ENCODE measurements at places on chromosomes 1 and 21. TPM values are rescaled to one million over a fixed set of nuclear protein-coding genes. Genes with fewer than 3 reads are reported as not detected.
A peak's percentile ranks its signal among the peaks of the same experiment; 100 is the strongest.

DNA sequence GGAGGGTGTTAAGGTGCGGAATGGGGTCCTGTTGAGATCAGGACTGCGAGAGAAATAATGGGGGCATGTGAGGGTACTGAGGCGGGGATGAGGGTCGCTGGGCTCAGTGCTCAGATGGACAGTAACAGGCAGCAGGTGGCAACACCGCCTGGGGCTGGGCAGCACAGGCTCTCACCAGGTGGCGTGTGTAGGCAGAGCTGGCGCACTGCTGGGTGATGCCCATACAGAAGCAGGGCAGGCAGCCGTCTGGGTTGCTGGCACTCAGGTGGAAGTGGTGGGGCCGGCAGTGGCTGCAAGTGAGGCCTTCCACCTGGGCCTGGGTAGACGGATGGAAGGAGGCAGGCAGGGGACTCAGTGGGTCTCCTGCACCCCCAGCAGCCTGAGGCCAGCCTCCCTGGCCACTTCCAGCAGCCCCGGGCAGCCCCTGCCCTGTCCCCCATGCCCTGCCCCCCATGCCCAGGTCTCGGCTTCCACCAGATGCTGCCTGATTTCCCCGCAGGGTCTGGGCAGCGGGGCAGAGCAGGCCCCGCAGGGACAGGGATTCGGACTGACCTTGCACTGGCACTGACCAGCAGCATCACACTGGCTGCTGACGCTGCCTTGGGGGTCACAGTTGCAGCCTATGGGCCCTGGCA, 60.5 kb downstream of the LDLRAD2 start:
- no peaks in the 10 kb centered on the region for H3K27me3 ChIP-seq
- no peaks in the 10 kb centered on the region for H3K36me3 ChIP-seq
- DNase-seq = no peak
- H3K4me3 ChIP-seq = no peak overlapping the region

The HCRTR1 gene
- total RNA-seq = not detected

The OR14I1 gene
- not detected for total RNA-seq

GRCh38 chr21:43362321-43362791, 64.6 kb downstream of the SIK1 start:
- H3K4me3 ChIP-seq = peak overlapping the region; percentile 68
- H3K36me3 ChIP-seq = no peaks in the 10 kb centered on the region
- peaks cover 26% of the 10 kb centered on the region for H3K4me1 ChIP-seq

DNA sequence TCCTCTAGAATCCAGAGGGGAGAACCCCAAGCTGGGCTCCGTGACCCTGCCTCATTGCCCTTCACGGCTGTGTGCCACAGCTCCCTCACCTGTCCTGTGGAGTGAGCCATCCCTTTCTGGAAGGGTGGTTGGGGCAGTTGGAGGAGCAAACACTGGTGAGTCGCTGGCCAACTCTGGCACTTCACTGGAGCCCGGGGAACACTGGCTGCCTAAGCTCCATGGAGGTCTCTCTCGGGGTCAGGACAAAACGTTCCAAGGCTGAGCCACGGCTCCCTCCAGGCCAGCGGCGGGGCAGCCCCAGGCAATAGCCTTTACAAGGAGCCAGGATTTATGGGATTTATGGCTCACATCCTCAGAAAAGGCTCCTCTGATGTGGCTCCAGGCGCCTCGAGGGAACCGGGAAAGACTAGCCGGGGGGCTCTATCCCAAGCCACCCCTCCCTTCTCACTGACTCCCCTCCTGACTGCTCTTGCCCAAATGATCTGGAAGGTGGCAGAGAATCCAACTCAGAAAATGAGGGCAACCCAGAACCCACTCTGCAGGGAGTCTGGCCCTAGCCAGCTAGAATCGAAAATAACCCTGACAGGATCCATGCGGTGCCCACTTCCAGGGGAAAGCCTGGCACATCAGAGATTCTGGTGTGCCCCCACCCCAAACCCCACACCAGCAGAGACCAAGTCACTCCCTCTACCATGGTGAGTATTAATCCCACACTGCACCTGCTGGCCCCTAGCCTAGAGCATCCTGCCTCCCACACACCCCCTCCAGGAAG, 75.2 kb downstream of the GLIS1 start:
- no peaks in the 10 kb centered on the region for H3K36me3 ChIP-seq
- H3K27ac ChIP-seq = no peak overlapping the region
- H3K4me3 ChIP-seq = no peak overlapping the region
- no peaks in the 10 kb centered on the region for H3K4me1 ChIP-seq

The CFHR3 gene
- total RNA-seq = not detected

The CRABP2 gene
- total RNA-seq = 0.72 TPM

DNA sequence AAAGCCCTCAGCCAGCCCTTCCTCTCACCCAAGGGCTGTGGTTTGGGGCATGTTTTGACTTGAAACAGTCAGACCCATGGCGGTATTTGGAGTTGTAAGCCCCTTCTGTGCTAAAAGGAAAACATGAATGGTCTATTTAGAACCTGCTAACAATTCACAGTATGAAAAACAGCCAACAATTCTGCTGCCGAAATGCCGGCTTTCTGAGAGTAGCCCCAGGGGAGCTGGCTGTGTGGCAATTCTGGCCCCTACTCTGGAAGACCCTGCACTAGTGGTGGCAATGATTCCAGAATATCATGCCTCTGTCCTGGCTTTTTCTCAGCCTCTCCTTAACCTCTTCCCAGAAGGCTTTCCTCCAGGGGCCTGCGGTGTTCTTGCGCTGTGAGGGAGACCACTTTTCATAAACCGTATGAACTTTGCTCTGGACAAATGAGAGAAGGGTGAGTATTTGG, 118.7 kb downstream of the EDEM3 start:
- no peaks in the 10 kb centered on the region for H3K4me1 ChIP-seq
- no peak overlapping the region for H3K4me3 ChIP-seq
- DNase-seq = no peak
- no peaks in the 10 kb centered on the region for H3K36me3 ChIP-seq

GRCh38 chr1:93908394-93909145, 660 bp downstream of the GCLM start:
- H3K4me1 ChIP-seq = peaks cover 30% of the 10 kb centered on the region
- no peaks in the 10 kb centered on the region for H3K27me3 ChIP-seq
- peak; percentile 59 for DNase-seq
- H3K4me3 ChIP-seq = peak overlapping the region; percentile 82
- no peaks in the 10 kb centered on the region for H3K36me3 ChIP-seq

GRCh38 chr1:99975529-99975928, 5.7 kb downstream of the SLC35A3 start:
- no peak for DNase-seq
- H3K27me3 ChIP-seq = no peaks in the 10 kb centered on the region
- peaks cover 19% of the 10 kb centered on the region for H3K4me1 ChIP-seq
- no peak overlapping the region for H3K27ac ChIP-seq

The OR2L13 gene
- total RNA-seq = not detected

DNA sequence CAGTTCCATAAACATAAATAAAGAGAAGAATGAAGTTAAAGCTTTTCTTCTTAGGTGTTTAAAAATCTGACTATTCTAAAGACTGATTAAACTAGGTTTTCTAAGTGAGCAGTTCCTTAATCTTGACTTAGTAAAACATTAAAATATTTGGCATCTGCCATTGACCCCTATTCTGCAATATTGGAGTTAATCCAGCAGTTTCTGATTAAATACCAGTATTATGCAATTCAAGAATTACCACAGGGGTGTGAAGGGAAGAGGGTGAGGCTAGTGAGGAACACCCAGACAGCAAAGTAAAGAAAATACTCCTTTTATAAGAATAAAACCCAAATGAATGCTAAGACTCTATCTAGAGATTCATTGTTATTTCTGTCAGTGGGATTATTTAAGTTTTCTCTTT, 40.9 kb downstream of the CLIC4 start:
- no peak for DNase-seq
- peaks cover 2% of the 10 kb centered on the region for H3K4me1 ChIP-seq
- H3K36me3 ChIP-seq = no peaks in the 10 kb centered on the region
- no peak overlapping the region for H3K27ac ChIP-seq
- H3K4me3 ChIP-seq = no peak overlapping the region

The KIAA0040 gene
- 19.5 TPM for total RNA-seq

DNA sequence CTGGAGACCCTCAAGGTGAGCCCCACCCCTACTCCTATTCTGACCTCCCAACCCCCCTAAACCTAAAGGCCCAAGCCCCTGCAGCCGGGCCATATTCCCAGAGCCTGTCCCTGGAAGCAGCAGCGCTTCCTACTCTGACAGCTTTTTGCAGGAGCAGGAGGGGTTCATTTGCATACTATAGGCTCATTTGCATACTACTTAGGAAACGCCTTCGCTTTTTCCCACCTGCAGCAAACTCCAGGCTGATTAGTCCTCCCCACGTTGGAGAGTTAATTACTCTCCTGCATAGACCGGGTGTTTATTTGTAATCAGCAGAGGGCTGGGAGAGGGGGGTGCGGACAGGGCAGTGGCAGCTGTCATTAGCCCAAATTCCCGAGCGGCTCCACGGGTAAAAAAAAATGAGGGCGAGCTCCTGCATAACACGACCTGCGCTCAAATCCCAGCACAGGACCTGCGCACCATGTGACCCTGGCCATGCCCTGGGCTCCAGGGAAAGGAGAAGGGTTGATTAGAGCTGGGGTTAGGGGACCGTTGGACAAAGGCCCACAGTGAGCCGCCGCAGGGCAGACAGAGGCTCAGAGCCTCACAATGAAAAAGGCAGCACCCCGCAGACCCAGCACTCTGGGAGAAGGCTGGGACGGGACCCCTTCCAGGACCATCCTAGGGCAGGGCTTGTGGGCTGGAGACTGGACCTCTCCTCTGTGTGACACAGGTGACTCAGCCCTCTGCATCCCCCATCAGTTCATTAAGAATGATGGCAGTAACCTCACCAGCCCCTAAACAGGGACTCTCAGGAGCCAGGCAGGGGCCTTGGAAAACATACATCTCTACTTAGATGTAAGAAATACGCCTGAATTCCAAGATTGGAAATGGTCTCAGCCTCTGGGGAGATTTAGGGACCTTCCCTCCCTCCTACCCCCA, 9.9 kb upstream of the C1QA start:
- H3K27me3 ChIP-seq = peaks cover 32% of the 10 kb centered on the region
- H3K36me3 ChIP-seq = no peaks in the 10 kb centered on the region
- no peak for DNase-seq
- no peak overlapping the region for H3K4me3 ChIP-seq

The CFHR2 gene
- total RNA-seq = not detected

The PADI2 gene
- not detected for total RNA-seq

The FABP3 gene
- not detected for total RNA-seq

DNA sequence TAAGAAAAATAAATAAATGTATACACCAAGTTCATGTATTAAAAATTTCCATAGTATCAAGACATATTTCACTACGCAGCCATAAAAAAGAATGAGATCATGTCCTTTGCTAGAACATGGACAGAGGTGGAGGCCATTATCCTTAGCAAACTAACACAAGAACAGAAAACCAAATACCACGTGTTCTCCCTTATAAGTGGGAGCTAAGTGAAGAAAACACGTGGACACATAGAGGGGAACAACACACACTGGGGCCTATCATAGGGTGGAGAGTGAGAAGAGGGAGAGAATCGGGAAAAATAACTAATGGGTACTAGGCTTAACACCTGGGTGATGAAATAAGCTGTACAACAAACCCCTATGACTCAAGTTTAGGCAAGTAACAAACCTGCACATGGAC, 552.4 kb upstream of the PBX1 start:
- H3K27me3 ChIP-seq = no peaks in the 10 kb centered on the region
- no peak for DNase-seq
- H3K4me3 ChIP-seq = no peak overlapping the region
- no peaks in the 10 kb centered on the region for H3K4me1 ChIP-seq

DNA sequence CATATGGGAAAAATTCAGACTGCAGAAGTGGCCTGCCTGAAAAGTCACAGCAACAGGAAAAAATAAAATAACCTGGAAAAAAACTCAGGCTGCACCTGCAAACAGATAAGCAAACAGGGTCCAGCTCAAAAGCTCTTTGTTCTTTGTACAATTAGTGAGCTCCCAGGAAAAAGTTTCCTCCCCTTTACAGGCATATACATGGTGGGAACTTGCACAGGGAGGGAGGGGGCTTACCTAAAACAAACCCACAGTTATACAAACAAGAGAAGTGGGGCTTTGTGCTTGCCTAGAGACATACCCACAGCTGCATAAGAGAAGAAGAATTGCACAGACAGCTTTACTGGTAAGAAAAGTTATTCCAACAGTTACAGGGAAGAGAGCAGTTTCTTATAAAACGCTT, 31.7 kb upstream of the COG2 start:
- DNase-seq = no peak
- H3K27me3 ChIP-seq = peaks cover 5% of the 10 kb centered on the region
- H3K36me3 ChIP-seq = no peaks in the 10 kb centered on the region
- no peaks in the 10 kb centered on the region for H3K4me1 ChIP-seq
- no peak overlapping the region for H3K4me3 ChIP-seq
- H3K27ac ChIP-seq = no peak overlapping the region

DNA sequence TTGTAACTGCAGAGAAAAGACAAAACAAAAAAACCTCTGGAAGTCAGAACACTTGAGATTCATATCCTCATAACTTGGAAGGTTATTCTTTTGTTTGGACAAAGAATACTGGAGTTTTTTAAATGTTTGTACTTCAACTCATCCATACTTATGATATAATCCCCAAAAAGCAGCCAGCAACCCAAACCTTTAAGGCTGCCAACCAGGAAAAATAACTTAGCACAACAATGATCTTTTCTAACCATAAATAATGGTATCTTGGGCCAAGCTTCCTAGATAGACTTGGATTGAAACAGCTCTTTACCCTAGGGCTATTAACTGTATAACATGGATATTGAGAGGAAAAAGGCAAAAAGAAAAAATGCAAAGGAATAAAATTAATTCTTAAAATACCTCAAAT, 335.1 kb downstream of the LTN1 start:
- H3K27me3 ChIP-seq = no peaks in the 10 kb centered on the region
- no peak overlapping the region for H3K27ac ChIP-seq
- no peaks in the 10 kb centered on the region for H3K36me3 ChIP-seq
- no peaks in the 10 kb centered on the region for H3K4me1 ChIP-seq
- DNase-seq = no peak

GRCh38 chr21:38136201-38136600, 120.6 kb upstream of the KCNJ15 start:
- no peaks in the 10 kb centered on the region for H3K36me3 ChIP-seq
- no peak for DNase-seq
- H3K4me3 ChIP-seq = no peak overlapping the region
- H3K4me1 ChIP-seq = peaks cover 5% of the 10 kb centered on the region
- no peak overlapping the region for H3K27ac ChIP-seq

GRCh38 chr1:19461220-19461554, 24.2 kb downstream of the CAPZB start:
- H3K36me3 ChIP-seq = peaks cover 16% of the 10 kb centered on the region
- H3K27me3 ChIP-seq = no peaks in the 10 kb centered on the region
- peak overlapping the region; percentile 74 for H3K27ac ChIP-seq
- no peak for DNase-seq
- peaks cover 91% of the 10 kb centered on the region for H3K4me1 ChIP-seq

Measured in activated naive CD4-positive, alpha-beta T cell treated with anti-CD3 and anti-CD28 coated beads for 36 hours (primary cell).